Activated CD8-positive, alpha-beta T cell treated with anti-CD3 and anti-CD28 coated beads for 36 hours (primary cell): ENCODE measurements at places on chromosomes 7 and 10.

DNA sequence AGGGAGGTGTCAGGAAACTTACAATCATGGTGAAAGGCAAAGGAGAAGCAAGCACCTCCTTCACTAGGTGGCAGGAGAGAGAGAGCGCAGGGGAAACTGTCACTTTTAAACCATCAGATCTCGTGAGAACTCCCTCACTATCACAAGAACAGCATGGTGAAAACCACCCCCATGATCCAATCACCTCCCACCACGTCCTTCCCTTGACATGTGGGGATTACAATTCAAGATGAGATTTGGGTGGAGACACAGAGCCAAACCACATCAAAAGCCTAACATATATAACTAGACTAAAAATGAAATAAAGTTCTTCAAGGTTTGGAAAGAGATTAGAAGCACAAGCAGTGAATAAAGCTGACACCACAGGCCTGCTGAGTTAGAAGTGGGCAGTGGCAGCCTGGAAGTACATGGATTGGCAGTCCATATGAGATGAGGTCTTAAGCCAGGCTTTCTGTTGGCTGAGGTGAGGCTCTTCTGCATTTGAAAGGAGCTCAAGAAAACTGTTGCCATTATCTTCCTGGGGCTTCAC is 96.4 kb upstream of the MDFIC start:
- DNase-seq, result peak; percentile 71

DNA sequence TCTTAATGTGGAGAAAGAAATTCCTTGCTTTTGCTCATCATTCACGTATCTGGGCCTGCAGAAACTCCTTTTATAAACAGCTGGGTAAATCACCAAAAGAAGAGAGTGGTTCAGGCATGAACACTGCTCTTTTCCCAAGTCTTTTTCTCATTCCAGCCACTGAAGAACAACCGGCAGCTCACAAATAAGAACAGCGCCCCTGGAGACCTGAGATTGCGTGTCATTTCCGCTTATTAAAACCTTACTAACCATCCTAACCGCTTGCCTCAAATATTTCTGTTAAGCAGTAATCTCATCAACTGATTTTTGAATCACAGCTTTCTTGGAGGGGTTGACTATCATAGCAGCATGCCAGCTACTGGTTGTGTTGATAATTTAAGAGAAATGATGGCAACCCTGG is 213.0 kb upstream of the PLXNA4 start:
- DNase-seq, result no peak

- peak; percentile 60 for DNase-seq
Observed at GRCh38 chr7:1225441-1226185, 7.1 kb upstream of the UNCX start.

DNA sequence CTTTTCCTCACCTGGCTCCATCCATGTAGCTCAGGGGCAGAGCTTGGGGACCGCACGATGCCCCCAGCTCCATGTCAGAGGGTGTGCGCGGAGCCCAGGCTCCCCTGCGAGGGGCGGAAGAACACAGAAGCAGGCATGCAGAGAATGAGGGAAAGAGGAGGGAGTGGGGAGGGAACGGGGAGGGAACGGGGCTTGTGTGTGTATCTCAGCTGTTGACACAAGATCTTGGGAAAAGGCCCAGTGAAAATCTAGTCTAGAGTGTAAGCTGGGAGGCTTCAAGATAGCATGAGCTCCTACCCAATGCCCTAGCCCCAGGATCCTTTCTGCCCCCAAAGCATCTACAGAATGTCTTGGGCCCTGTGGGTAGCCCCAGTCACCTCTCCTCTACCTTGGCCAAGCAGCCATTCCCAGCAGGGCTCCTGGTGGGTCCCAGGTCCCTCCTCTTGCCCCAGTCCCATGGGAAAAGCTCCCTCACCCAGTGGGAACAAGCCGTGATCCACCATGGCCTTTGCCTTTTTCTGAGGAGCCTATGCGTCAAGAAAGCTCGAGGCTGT is 25.1 kb upstream of the NDST2 start:
- no peak for DNase-seq

DNA sequence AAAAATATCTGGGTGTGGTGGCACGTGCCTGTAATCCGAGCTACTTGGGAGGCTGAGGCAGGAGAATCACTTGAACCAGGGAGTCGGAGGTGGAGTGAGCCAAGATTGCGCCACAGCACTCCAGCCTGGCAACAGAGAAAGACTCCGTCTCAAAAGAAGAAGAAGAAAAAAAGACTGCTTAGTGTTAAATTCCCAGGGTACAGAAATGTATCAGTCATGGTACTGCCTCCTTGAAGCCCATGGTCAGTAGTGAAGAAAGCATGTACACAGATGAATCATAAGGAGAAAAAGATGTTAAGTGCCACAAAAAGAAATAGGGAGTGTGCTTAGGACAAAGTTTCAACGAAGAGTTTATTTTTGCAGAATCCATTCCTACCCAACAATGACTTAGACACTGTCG is 62.5 kb upstream of the KMT2E start:
- DNase-seq, result no peak

DNA sequence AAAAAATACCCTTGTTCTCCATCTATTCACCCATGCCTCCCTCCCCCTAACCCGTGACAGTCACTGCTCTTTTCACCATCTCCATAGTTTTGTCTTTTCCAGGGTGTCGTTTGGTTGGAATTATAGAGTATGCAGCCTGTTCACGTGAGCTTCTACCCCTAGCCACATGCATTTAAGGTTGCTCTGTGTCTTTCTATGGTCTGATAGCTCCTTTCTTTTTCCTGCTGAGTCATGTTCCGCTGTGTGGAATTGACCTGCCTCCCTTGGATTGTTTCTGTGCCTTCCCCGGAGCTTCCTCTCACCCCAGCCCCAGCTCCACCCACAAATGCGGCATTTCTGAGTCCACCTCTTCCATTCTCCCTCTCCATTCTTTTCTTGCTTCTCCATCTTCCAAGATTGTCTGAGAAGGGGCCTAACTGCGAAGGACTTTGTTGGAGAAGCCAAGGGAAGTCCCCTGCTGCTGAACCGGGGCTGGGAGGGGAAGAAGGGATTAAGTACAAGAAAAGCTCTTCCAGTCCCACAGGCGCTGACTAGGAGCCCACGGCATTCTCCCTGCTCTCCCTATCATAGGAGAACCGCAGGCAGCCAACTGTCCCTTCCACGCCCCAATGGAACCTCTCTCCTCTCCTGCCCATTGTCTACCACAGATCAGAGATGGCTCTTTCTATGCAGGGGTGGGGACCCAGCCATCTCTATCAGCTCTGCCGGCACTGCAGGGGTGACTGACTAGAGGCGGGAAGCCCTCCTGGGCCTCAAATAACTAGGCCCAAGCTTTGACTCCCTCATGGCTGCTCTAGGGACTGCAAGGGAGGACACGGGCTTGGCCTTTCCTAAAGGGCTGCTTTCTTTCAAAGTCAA is 87.5 kb upstream of the ANLN start:
- no peak for DNase-seq

DNA sequence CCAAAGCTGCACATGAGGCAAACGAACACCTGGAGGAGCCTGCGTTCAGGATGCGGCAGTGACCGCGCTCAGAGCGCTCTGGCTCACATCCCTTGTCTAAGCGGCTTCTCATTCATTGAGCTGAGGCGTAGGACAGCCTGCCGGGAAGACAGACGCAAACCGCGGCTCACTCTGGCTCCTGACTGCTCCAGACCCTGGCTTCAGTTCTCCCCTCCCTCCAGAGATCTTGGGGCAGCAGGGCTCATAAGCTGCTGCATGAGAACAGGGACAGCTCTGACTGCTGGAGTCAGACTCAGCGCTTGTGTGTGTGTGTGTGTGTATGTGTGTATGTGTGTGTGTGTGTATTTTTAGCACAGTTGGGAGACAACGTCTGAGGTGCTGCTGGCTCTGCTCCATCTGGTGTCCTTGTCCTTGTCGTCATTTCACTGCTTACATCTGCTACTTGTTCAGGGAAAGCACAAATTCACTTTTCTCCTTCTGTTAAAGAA is 15.8 kb upstream of the LYZL2 start:
- peak; percentile 18 for DNase-seq

GRCh38 chr7:50723888-50724287 is 58.8 kb downstream of the GRB10 start:
- no peak for DNase-seq

DNA sequence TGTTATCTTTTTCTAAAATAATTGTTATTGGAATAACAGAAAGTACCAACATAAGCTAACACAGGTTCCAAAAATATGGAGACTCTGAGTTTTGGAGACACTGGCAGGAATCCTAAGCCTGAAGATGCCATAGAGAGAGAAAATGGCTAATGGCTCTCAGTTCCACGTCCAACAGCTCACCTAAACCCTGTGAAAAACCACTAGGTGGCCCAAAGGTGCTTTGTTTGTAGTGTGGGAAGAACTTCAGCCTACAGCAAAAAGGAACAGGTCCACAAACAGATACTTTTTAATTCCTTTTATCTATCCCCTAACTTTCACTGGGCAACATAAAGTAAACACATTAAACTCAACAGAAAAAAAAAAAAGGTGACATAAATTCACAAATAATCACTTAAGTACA is 272.3 kb downstream of the SEMA3D start:
- no peak for DNase-seq

DNA sequence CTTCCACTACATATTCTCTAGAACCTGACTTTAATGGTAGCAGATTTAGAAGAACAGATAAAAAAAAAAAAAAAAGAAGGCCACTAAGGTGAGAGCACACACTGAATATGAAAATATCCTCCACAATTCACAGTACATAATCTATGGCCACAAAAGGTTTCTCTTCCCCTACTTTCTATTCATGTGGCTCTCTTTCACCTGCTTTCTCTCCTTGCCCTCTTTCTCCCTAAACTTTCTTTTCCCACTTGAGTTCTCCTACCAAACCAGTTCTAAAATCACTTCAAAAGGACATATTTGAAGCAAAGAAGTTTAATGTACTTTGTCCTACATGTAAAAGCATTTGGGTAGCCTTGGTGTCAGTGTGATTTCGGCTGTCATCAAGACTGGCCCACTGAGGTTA is 18.5 kb upstream of the DLX6 start:
- no peak for DNase-seq

DNA sequence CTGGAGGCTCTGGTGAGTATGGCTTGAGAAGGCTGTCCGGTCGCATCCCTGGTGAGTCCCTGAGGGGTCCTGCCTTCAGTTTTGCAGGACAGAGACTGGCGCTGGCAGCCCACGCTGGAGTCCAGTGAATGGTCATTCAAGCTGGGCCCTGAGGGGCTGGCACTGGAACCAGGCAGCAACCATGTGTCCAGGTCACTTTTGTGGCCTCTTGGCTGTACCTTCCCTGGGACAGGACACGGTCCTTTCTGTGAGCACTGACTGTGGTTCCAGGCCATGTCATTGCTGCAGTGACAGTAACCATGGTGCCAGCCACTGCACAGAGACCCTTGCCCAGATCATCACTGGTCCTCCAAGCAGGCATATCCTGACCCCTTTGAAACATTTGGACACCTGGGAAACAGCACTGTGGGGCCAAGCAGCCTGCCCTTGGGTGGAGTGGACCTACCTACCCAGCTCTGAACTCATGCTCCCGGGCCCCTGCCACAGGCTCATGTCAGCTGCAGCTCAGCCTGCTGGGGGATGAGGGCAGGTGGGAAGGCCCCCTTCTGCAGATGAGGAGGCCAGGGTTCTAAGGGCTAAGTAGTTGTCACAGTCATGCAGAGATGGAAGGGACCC is 72.1 kb downstream of the ADCY1 start:
- no peak for DNase-seq

DNA sequence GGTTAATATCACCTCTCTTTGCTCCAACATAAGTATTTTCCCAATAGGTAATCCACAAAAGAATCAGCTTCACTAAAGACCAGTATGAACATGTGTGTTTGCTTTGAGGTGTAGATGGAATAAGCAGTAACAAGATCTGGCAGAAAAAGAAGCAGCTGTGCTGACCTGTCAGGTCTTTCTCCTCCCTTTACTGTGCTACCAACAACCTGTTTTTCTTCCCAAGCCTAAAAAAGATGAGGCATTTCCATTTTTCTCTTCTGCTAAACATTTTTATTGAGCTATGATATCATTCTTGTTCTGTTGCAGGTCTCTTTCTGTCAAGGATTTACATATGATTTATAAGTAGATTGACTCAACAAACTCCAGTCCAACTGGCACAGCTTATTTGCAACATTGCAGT is 315.2 kb upstream of the GLI3 start:
- no peak for DNase-seq

- no peak for DNase-seq
Observed at GRCh38 chr7:25553580-25554291, 325.4 kb upstream of the NPVF start.

DNA sequence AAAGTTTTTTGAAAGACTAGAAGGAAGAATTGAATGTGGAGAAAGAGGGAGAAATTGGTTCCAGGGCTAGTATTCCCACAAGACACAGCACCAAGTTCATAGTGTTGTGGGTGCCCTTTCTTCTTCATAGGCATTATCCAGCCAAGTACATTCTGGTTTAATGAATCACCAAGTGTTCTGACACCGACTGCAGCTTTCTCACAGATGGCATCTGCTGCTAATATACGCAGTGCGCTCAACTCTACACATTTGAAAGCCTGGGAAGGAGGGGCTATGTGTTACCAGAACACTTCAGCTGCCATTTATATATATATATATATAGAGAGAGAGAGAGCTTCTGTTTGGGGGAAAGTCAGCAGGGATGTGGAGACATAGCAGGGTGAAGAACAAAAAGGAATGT is 1168.4 kb downstream of the GATA3 start:
- DNase-seq, result no peak
